NCI-H446 treated with DMSO at 0.1 percent for 48 hours (cell line): ENCODE measurements at places on chromosomes 2 and 18.

GRCh38 chr2:48738806-48739205 is 16.7 kb downstream of the LHCGR start:
- DNase-seq = no peak

- DNase-seq = no peak
These were observed 779 bp upstream of the LYPD6 start for GRCh38 chr2:149329489-149330126.

- DNase-seq = no peak
These were observed 217.7 kb upstream of the SMAD7 start for GRCh38 chr18:49168281-49168985.

- no peak for DNase-seq
These were observed 24.7 kb downstream of the COPS7B start for GRCh38 chr2:231810905-231811304.

DNA sequence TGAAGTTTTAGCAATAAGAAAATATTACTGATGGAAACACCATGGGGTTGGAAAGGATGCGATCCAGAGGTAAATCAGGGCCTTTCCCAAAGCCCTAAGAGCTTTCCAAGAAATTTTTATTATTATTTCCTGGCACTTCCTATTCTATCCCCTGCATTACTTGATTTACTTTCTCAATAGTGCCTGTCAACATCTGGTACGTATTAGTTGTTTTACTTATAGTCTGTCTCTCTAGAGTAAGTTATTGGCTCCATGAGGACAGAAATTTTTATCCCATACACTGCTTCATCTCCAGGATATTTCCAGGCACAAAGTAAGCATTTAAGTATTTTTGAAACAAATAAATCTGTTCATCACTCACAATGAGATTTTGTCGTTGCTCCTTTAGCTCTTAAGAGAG is 18.1 kb downstream of the PPP4R1 start:
- no peak for DNase-seq

- DNase-seq = no peak
These were observed 15.2 kb downstream of the G6PC2 start for GRCh38 chr2:168916331-168916675.

- DNase-seq = no peak
These were observed 28.4 kb downstream of the ITGA4 start for GRCh38 chr2:181485638-181485946.

DNA sequence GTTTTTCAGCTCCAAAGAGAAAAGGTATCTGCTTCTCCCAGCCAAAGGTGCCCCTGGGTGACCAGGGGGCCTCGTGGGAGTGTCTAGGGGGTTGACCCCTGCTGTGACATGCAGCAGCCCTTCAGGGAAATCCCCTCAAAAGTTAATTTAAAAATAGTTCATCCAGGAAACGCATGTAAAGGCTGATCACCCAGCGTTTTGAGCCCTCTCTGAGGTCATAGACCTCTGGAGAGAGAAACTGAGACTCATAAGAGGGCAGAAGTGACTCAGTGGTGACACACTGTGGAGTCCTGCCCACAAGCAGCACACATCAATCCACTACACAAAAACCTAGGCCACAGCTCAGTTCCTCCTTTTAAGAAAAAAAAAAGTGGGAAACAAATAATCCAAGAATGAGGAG is 11.9 kb downstream of the GAL3ST2 start:
- no peak for DNase-seq

GRCh38 chr2:18831916-18832510 is 242.6 kb upstream of the NT5C1B start:
- no peak for DNase-seq

DNA sequence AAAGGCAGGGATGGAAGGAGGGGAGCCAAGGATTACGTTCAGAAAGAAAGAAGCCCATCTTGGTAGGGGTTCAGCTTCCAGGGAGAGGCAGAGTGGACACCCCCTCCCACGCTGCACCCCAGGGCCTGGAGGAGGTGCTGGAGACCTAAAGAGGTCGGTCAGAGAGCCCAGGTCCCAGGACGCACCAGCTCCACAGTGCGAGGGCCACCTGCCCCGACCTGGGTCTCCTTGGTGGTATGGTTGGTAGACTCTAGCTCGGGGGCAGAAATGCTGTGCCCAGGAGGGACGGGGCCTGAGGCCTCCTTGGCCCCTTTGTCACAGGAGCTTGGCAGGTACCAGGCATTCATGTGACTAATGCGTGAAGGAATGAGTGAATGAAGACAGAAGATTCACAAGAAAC is 87.1 kb upstream of the RAB6C start:
- no peak for DNase-seq

DNA sequence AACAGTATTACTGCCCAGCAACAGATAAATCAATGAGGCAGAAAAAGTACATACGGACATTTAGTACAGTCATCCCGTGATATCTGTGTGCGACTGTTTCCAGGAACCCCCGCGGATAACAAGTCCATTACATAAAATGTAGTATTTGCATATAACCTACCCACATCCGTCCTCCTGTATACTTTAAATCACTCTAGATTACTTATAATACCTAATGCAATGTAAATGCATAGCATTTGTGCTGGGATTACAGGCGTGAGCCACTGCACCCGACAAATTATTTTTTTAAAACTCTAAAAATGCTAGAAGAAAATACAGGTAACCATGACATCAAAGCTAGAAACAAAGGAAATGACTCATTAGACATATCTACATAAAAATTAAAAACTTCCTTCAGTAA is 91.6 kb downstream of the FAM161A start:
- DNase-seq = no peak

DNA sequence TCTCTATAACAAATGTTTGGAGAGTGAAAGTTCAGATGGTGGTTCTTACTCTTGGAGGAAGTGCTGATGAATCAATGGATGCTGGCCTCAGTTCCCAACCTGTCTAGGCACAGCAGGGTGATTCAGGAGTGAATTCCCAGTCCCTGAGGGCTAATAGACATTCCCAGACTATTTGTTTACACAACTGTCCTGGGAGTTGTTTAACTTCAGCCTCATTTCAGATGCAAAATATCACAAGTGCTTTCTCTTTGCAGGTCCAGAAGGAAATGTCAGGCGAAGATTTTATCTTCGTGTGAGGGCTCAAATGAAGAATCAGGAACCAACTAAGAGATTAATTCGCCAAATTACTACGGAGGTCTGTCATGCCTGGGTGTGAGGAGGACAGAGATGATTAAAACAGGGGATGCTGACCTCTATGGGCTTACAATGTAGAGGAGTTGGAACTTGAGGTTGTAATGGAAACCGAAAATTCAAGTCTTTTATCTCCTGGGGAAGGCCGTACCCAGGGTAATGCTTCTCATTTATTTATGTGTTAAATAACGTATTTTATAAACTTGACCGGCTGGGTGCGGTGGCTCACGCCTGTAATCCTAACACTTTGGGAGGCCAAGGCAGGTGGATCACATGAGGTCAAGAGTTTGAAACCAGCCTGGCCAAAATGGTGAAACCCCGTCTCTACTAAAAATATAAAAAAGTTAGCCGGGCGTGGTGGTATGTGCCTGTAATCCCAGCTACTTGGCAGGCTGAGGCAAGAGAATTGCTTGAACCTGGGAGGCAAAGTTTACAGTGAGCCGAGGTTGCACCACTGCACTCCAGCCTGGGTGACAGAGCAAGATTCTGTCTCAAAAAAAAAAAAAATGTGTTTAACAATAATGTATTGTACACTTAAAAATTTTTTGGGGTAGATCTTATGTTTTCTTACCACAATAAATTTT is 38.7 kb upstream of the SLC1A4 start:
- no peak for DNase-seq

DNA sequence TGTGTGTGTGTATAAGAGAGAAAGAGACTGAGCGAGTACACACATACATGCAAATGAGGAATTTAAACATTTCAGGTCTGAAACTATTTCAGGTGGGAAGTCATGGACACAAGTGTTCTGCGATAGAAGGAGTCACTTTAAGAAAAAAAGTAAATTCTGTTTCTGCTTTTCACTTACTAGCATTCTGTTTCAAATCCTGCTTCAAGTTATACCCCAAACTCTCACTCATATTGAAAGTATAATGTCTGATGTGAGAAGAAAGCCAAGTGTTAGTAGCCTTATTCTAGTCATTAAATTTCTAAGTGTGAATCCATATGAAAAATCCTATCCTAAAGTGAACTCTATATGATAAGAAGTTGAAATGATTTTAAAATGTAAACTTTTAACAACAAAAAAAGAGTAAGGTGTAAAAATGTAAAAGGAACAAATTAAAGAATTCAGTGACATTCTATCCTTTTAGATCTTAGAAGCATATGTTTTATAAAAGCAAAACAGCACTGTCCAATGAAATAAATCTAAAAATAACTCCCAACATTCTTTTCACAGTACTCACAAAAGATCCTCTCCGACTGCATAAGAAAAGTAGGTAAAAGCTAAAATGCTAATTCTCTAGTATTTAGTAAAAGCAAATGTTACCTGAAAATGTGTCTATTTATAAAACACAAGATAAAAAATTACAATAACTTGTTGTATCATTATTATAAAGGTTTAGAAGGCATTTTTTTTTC is 570.6 kb downstream of the ZEB2 start:
- no peak for DNase-seq
